WTC11 (cell line): ENCODE measurements at places on chromosomes 5 and 9. TPM values are rescaled to one million over a fixed set of nuclear protein-coding genes. Genes with fewer than 3 reads are reported as not detected.
A peak's percentile ranks its signal among the peaks of the same experiment; 100 is the strongest.

- DNase-seq, result no peak
Measured at GRCh38 chr9:121774715-121775613, 123.5 kb downstream of the DAB2IP start.

MYOT gene
- not detected in 3 replicates for total RNA-seq

GRCh38 chr5:51203598-51203997, 179.7 kb upstream of the ISL1 start:
- no peak for DNase-seq

NR4A3 gene
- 0.46 to 0.57 TPM (median 0.50 TPM) in 3 replicates for total RNA-seq

DNA sequence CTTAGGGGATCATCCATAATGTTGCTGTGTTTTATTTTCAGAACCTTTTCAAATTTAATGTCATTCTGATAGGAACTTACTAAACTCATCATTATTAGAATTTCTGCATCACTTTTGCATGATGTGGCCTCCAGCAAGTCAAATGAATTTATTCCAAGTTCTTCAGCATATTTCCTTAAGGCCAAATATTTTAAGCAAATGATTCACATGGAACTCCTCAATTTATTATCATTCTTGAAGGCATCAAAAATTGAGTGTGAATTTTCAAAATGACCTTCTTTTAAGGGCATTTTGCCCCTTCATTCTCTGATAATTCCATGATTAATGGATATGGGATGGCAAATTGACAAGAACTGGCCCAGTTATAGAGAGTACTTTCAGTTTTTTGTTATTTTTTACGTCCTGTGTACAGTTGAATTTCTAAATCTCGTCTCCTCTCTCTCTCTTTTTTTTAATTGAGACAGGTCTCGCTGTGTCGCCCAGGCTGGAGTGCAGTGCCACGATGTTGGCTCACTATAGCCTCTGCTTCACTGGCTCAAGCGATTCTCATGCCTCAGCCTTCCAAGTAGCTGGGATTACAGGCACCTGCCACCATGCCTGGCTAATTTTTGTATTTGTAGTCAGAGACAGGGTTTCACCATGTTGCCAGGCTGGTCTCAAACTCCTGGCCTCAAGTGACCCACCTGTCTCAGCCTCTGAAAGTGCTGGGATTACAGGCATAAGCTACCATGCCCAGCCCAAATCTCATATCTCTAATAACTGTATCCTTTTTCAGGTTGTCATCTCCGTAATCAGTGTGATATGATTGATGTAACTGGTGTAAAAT, 29.1 kb downstream of the GPR21 start:
- no peak for DNase-seq

GRCh38 chr5:96327722-96328121, 105.3 kb downstream of the PCSK1 start:
- no peak for DNase-seq

PCDHA1 gene
- total RNA-seq, result 2.2 to 2.7 TPM (median 2.4 TPM) in 3 replicates

MELK gene
- total RNA-seq, result 44.6 to 53.2 TPM (median 45.7 TPM) in 3 replicates

- DNase-seq, result no peak
Measured at GRCh38 chr5:58133216-58133615, 326.7 kb downstream of the PLK2 start.

- DNase-seq, result no peak
Measured at GRCh38 chr9:114813717-114814418, 8.0 kb upstream of the TNFSF15 start.

ZNF883 gene
- 22.0 to 25.4 TPM (median 22.6 TPM) in 3 replicates for total RNA-seq

ANKRD20A1 gene
- total RNA-seq, result 0.27 to 0.37 TPM in 2 of 3 replicates, not detected in the other

GRCh38 chr9:79693750-79694149, 122.0 kb downstream of the TLE4 start:
- DNase-seq, result no peak

DNA sequence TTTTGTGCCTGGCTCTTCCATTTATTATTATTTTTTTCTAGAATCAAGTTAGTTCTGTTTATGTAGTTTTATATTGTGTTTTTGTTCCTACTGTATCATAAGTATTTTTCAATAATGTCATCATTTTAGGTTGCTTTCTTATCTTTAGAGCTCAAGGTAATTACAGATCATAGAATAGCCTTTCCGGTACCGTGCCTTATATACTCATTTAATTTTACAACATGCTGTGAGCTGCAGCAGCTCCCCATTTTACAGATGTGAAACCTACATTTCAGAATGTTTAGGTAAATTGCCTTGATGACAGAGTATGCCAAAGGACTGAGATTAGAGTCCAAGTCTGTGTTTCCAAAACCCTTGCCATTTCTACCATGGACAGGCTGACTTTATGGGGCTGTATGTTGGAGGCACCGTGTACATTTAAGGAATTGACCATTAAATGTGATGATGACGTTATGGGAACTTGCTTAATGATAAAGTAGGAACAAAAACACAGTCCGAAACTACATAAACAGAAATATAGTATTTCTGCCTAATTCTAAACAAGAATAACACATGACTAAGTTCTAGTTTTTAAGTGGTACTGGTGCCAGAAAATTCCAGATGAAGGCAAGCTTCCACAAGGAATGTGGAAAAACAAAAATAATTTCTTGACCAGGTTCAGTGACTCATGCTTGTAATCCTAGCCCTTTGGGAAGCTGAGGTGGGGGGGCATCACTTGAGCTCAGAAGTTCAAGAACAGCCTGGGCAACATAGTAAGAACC, 97.7 kb downstream of the IQGAP2 start:
- no peak for DNase-seq

GADD45G gene
- total RNA-seq, result 10.6 to 13.9 TPM (median 13.5 TPM) in 3 replicates

FGD3 gene
- 1.7 to 1.9 TPM (median 1.8 TPM) in 3 replicates for total RNA-seq

CCDC112 gene
- total RNA-seq, result 10.8 to 12.2 TPM (median 11.6 TPM) in 3 replicates

ST6GALNAC6 gene
- 45.1 to 47.5 TPM (median 45.3 TPM) in 3 replicates for total RNA-seq

- no peak for DNase-seq
Measured at GRCh38 chr5:172284611-172284980, 1.0 kb upstream of the UBTD2 start.

DNA sequence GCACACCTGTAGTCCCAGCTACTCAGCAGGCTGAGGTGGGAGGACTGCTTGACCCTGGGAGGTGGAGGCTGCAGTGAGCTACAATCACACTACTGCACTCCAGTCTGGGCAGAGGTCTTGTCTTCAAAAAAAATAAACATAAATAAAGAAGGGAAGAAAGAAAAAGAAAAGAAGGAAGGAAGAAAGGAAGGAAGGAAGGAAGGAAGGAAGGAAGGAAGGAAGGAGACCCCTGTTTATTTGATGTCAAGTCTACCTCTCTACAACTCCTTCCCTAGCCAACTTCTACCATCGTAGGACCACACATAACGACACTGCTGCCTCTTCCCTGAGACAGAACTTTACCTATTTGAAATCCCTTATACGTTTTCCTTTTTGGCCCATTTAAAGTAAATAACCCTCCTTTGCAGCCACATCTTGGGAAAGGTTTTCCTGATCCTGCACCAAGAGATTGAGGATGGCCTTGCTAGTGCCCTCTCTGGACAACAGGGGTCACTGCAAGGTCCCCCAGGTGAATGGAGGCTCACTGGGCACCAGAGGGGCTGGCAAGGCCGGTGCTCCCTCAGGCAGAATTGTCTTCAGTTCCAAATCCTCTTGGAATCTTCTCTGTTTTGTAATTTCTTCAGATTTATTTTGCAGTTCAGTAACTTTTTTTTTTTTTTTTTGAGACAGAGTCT, 10.5 kb downstream of the RPS14 start:
- DNase-seq, result peak; percentile 75

DNA sequence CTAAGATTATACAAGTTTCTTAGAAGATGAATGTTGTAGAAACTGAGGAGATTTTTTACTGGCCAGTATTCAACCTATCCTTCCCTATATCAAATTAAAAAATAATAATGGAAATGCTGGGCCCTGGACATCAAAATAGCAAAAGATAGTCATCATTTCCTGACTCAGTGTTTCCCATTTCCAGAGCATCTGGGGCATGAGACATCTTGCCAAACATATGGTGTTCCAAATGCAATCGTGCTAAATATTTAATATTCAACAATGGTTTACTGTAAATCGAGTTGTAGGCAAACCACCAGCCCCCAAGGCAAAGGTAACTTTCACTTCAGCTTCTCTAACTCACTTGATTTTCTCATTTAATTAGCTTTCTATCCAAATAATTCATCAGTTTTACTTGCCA, 152.9 kb downstream of the FRMD3 start:
- no peak for DNase-seq

- DNase-seq, result no peak
Measured at GRCh38 chr5:59275170-59275509, 618.4 kb downstream of the PDE4D start.

- peak; percentile 91 for DNase-seq
Measured at GRCh38 chr9:93154293-93154903, 20.3 kb upstream of the NINJ1 start.

CCL28 gene
- total RNA-seq, result 1.4 to 2.2 TPM (median 1.9 TPM) in 3 replicates

- no peak for DNase-seq
Measured at GRCh38 chr9:128271512-128271911, 4.3 kb downstream of the GOLGA2 start.

- DNase-seq, result no peak
Measured at GRCh38 chr5:36637101-36637500, 30.7 kb downstream of the SLC1A3 start.

PDE8B gene
- total RNA-seq, result 0.31 to 0.62 TPM (median 0.53 TPM) in 3 replicates

DNA sequence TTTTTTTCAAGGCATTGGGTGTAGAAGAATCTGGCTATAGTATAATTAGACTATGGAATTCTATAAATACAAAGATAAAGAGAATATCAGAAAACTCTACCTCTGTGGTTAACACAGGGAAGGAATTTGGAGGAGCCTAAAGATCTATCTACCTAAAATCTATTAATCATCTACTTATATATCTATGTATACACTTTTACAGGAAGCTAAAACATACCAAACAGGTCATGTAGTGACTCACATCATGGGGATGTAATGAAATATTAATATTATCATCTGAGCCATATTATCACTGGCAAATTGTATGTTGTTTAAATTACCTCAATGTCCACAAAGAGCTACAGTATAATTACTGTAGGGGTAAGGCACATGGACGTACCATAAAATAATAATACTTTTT, 1748.2 kb downstream of the EFNA5 start:
- DNase-seq, result no peak

GRCh38 chr5:87183896-87184295, 83.8 kb upstream of the RASA1 start:
- no peak for DNase-seq

GRCh38 chr9:68927165-68927564, 86.7 kb downstream of the PRKACG start:
- no peak for DNase-seq

IL33 gene
- total RNA-seq, result 0.07 TPM in 1 of 3 replicates, not detected in the others

GRCh38 chr9:78985084-78985738, 586.6 kb upstream of the TLE4 start:
- no peak for DNase-seq

EQTN gene
- total RNA-seq, result 0.66 to 1.4 TPM (median 0.81 TPM) in 3 replicates

DNA sequence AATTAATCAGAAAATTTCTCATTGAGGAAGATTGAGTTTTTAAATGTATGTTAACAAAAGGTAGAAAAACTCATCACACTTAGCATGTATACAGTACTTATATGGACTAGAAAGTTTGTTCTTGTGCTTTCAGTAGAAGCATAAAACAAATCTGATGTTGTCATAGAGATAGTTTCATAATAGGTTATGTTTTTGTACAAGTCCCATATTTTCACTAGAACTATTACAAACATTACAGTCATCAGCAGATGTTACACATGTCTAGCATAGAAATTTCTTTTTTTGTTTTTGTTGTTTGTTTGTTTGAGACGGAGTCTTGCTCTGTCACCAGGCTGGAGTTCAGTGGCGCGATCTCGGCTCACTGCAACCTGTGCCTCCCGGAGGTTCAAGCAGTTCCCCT, 131.4 kb downstream of the COMMD10 start:
- DNase-seq, result no peak

DNA sequence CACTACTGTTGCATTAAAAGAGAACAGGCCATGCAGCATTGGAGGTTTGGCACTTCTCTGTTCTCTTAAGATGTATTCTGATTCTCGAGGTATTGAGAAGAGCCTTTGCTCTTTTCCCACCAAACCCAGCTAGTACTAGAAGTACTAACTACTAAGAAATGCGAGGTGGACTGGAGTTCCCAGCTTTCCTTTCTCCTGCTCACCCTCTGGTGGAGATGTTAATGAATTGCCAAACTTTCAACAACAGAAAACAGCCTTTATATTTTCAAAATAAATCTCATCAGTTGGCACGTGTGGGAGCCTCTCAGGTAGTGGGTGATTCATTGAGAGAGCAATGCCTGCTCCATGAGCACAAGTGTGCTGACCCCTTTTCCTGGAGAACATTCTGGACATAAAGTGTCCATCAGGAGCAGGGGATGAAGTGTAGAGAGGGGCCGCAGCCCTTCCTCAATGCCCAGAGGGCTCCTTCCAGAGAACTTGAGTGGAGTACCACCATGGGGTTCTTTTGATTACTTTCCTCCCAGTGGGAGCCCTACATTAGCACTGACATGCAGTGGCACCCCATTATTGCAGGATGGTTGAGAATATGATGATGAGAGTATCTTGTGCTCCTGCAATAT, 45.7 kb downstream of the TMEM174 start:
- no peak for DNase-seq

PLAC8L1 gene
- 0.30 to 0.77 TPM (median 0.55 TPM) in 3 replicates for total RNA-seq

GRCh38 chr5:11182441-11183080, 421.5 kb upstream of the DAP start:
- peak; percentile 22 for DNase-seq

DRD1 gene
- total RNA-seq, result 0.07 TPM in 2 of 3 replicates, not detected in the other
